ENCODE measurements at places on chromosomes 1 and 21.
A peak's percentile ranks its signal among the peaks of the same experiment; 100 is the strongest.

GRCh38 chr21:33033094-33033951 lies 7.6 kb downstream of the OLIG2 start:
- DNase-seq = no peak

DNA sequence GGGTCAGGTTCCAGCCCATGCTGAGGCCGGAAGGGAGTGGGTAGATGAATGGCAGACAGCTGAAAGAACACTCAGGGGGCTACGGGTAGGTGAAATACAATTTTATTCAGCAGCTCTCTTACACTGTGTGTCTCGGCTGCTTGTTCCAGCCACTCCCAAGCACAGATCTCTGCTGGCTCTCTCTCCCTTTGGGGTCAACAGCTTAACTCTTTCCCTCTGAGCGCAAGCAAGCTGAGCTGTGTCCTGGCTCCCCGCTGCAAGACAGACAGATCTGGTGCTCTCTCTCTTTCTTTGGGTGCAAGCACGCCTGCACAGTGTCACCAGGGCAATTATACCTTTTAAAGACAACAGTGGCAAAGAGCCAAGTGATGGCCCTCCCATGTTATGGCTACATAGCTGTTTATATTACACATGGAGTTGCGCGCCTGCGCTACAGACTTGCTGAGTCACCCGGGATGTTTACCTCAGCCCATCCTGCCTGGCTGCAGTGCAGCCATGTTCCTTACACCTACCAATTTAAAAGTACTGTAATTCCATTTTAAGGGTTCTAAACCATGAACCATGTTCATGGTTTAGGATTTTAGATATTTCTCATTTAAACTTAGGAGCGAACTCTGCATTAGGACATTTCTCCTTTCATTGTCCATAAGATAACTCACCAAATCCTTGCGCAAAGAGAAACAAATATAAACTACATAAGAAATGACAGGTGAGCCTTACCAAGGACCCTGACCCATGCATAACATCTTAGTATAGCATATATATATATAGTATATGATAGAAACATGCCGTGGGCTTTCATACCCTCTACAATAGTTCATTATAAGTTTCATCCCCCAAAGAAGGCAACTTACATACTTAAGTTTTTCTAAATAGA lies 396.5 kb downstream of the SMYD3 start:
- DNase-seq = no peak

DNA sequence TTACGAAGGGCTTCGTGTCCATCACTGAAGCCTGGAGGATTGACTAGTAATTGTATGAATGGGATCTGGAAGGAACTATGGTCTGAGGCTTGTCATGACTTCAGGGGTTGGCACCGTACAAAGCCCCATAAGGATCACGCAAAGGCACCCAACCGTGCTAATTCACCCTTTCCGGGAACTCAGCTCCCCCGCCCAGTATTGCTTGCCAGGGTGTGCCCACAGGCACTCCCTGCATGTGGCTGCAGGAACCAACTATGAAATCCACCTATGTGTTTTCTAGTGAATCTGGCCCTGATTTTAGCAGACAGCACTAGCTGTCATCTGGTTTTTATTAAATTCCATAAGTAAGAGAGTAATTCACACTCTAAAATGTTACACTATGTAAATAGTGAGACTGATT lies 139.2 kb downstream of the TM2D1 start:
- DNase-seq = no peak

DNA sequence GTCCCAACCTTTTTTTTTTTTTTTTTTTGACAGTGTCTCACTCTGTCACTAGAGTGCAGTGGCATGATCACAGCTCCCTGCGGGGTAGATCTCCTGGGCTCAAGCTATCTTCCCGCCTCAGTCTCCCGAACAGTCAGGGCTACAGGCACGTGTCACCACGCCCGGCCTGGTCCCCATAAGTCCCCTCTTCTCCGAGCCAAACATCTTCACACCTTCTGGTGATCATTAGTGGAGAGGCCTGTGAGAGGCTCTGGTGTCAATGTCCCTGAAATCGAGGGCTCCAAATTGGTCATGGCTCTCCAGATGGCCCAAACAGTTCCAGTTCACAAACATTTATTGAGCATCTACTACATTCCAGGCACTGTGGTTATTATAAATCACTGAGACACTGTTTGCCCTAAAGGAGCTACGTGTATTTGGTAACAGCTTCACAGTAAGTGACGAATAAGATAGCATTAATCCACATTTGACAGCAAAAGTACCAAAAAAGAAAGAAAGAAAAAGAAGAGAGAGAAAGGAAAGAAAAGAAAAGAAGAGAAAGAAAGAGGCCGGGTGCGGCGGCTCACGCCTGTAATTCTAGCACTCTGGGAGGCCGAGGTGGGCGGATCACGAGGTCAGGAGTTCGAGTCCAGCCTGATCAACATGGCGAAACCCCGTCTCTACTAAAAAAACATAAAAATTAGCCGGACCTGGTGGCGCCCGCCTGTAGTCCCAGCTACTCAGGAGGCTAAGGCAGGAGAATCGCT lies 867 bp upstream of the TIMM17A start:
- no peak for DNase-seq

DNA sequence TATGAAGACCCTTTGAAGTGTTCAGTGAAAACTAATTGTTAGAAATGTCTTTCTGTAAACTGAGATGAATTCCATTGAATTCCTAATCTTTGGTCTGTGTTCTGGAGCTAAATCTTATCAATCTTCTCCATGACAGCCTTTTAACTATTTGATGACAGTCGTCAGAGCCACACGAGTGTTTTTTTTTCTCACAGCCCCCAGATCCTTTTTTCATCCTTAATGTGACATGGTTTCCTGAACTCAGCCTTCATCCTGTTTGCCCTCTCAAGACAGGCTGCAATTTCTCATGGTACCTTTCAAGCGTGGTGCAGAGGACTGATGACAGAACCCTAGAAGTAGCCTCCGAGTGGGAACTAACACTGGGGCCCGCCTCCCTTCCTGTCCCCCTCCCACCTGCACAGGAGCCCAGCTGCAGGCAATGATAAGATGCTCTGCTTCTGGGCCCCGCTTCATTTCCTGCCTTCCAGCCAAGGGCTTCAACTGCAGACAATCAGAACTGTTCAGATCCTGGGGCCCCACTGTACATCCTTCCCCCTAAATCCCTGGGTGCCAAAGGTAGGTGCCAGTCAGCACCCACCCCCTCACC lies 114.6 kb upstream of the VAV3 start:
- no peak for DNase-seq

DNA sequence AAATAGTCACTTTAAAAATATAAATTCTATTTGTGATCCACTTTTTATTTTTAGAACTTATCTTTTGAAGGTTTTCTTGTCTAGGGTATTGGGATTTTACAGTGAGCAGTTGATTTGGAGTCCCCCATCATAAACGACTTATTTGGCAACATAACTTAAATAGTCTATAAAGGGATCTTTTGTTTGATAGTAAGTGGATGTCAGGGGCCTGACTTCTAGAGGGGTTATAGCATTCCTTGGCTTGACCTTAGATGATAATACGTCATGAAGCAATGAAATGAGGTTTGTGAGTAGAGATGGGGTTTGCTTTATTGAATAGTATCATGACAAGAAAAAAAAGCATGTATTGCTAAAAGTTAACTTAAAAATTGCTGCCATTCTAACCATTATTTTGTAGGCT lies 17.8 kb downstream of the VPS45 start:
- DNase-seq = no peak

DNA sequence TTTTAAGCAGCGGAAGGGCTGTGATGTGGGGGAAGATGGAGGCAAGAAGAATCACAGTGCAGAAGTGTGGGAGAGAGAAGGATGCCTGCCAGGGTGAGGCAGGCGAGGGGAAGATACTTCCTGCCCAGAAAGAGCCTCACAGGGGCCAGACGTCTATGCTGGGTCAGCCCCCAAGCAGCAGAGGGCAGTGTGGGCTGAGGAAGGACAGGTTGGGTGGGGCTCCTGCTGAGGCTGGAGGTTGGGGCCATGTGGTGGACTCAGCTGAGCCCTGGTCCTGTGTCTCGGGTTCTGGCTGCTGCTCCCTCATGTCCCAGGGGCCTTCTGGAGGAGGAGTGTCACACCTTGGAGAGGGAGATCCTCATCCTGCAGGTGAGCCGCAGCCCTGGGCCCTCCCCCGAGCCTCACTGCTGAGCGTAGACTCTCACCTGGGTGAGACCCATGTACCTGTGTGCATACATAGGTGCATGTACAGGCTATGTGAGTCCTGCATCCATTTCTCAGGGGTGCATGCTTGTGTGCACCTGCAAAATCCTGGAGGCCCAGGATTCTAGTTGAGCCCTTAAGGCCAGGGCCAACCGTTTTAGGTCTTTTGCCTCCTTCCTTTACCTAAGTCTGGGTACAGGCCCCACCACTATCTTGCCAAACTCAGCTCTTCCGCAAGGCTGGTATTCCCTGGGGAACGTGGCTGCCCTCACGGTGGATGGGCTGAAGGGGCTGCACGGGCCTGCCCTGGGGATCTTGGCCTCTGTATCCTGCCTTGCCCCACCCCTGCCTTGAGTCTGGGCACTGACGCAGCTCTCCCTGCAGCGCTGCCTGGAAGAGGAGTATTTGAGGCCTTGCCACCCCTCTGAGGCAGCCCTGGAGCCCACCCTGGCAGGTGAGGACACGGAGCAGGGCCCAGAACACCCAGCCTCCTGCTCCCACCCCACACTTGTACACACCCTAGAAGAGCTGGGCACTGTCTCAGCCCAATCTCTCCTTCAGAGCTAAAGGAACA lies 3.7 kb downstream of the CCDC24 start:
- peak; percentile 69 for DNase-seq

- no peak for DNase-seq
Measured at GRCh38 chr1:11027316-11027715, 14.9 kb downstream of the TARDBP start.

DNA sequence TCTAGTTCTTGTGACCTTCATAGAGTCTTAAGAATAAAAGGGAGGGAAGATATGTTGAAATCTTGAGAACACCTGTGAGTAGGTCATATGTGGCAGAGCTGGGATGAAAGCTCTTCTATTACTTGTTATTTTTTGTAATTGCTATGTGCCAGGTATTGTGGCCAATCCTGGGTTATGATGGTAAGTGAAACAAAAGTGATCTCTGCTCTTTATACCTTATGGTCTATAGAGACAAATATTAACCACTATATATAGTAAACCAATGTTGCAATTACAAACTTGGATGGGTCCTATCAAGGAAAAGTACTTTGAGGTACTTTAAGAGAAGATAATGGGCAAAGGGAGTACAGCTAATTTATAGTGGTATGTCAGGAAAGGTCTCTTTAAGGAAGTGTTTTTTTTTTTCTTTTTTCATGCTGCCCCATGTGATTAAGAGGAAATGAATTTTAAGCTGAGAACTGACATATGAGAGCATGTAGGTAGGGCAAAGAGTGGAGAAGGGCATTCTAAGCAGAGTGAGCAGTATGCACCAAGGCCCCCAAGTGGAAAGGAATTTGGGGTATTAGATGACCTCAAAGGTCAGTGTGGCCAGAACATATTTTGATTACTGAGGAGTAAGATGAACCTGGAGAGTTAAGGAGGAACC lies 43.3 kb downstream of the POU2F1 start:
- DNase-seq = no peak

DNA sequence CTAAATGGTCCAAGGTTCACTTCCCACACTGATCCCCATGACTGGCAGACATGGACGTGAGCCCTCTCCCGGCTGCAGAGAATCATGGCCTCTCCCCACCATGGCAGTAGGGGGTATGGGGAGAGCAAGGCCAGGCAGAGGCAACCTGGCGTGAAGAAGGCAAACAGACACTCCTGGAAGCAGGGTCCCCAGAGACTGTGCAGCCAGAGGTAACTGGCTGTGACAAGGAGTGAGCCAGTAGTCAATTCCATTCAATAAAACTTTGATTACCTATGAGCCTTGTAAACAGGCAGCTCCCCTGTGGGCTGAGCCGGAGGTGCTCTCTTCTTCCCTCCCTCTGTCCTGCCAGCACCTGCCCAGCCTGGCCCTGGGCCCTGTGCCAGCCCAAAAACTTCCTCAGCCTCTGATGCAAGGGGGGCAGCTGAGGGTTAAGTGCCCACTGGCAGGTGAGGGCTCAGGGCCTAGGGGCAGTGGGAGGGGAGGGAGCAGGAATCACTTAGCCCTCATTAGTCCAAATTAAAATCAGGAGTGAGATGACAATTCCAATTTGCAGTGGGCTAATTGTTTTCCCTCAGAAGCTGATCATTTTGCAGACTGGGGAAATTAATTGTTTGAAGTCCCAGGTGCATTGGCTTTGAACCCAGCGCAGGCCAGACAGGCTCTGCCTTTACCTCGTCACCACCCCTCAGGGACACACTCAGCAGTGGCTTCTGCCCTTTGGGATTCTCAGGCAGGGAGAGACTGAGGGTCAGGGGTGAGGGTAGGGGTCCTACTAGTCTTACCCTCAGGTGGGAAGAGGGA lies 35.6 kb downstream of the LRRN2 start:
- peak; percentile 91 for DNase-seq

DNA sequence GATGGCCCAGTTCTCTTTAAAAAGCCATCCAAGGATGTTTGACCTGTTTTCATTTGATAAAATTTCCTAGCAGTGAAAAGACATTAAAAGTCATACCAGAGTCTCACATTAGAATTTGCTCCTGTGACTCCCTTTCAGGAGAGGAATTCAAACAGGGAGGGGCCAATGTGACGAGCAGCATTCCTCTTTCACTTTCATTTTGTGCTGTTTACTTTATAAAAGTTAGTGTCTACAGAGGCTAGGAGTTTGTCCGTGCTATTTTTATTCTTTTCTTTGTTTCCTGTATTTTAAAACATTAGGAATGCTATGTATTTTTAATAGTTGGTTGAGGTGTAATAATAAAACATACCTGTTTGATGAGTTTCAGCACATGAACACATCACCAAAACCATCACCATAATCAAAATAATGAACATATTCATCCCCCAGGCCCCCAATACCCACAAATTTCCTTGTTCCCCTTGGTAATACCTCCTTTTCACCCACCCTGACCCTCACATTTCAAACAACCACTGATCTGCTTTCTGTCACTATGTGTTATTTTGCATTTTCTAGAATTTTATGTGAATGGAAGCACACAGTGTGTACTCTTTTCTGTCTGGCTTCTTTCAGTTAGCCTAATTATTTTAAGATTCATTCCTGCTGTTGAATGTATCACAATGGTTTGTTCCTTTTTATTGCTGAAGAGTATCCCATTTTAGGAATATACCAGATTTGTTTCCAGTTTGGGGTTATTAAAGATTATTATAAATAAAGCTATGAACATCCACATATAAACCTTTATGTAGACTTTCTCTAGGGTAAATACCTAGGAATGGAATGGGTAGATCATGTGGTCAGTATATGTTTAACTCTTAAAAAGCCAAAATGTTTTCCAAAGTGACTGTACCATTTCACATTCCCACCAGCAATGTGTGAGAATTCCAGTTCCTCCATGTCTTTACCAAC lies 129.5 kb downstream of the TENT5C start:
- DNase-seq = peak; percentile 47

Measured in RPMI8226 (cell line).